ENCODE measurements at places on chromosomes 6 and 20. TPM values are rescaled to one million over a fixed set of nuclear protein-coding genes. Genes with fewer than 3 reads are reported as not detected.

DNA sequence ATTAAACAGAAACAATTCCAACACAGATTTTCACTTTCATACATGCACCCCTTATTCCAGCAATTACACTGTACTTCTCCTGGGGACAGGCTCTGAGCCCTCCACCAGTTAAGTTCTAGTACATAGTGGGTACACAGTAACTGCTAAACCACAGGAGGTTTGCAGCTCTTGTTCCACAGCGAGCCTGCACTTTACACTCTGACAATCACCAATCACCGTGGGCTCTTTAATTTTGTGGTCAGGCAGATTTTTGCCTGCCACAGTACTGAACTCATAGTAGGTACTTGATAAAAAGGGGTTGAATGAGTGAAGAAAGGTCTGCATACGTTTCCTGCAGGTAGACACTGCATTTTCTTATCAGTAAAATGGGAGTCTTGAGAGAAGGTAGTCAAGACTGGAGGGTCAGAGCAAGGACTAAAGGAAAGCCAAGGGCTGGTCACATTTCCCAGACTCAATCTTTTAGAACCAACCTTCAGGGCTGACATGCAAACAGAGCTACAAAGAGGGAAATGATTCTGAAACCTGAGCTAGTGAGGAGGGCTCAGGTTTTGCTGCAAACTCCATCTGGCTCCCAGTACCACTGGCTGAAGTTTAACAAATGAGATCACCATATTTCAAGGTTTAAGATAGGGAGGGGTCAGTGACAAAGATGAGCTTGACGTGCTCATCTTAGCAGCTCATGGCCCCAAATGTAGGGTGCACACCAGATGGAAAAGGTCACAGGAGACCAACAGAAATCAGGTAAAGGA is 404.6 kb downstream of the BTBD9 start:
- no peak for DNase-seq

The ESR1 gene
- 0.34 TPM for total RNA-seq

DNA sequence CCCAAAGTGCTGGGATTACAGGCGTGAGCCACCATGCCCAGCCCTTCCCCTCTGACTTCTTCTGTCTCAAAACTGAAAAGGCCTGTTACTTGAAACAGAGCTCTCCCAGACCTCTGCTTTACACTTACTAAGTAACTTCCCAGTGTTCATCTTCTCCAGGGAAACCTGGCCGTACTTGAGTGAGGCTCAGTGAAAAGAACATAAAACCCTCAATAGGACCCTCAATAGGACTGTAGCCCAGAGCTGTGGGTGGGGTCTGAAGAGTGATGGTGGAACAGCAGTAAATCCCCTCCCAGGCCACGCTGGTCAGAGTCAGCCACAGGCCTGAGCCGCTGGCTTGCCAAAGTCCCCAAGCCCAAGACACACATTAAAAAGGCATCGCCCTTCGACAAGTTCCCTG is 145.4 kb downstream of the NFATC2 start:
- no peak for DNase-seq

DNA sequence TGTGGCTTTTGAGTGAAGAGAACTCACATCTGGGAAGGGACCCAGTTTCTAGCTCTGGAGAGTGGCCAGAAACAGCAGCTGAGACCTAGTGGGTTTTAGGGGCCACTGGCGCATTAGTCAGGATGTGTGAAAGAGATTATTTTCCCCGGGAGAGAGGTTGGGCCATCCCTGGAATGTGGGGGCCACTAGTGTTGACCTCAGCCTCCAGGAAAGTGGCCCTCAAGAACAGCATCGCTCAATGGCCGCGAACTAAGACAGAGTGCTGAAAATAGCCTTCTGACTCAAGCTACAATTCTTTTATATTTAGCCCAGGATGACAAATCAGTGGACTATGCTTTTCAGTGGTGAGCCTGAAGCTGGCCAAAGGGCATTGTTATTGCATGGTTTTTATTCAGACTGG is 210.4 kb upstream of the RNF24 start:
- DNase-seq: no peak

DNA sequence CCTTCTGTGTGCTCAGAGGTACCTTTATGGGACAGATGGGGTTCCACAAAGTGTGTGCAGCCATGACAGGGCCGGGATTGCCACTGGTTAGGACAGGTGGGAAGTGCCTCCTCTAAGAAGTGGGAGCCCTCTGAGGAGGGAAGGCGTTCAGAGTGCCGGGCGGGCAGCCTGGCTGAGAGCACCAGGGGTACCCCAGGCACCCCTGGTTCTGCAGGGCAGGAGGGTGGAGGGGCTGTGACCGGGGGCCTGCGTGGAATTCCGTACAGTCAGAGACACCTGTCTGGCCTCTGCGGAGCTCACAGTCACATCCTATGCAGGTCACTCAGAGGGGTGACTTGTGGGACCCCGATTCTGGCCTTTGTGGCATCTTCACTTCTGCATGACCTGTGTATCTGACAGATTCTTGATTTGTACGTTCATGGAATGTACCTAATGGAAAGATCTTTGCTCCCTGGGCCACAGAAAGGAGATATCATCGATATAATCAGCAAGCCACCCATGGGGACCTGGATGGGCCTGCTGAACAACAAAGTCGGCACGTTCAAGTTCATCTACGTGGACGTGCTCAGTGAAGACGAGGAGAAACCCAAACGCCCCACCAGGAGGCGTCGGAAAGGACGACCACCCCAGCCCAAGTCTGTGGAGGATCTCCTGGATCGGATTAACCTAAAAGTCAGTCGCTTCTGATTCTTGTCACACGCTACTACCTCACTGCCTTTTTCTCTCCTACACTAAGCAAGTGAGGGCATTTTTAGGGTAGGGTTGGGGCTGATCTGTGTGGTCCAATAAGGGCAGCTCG is 190.9 kb downstream of the SASH1 start:
- DNase-seq: no peak

DNA sequence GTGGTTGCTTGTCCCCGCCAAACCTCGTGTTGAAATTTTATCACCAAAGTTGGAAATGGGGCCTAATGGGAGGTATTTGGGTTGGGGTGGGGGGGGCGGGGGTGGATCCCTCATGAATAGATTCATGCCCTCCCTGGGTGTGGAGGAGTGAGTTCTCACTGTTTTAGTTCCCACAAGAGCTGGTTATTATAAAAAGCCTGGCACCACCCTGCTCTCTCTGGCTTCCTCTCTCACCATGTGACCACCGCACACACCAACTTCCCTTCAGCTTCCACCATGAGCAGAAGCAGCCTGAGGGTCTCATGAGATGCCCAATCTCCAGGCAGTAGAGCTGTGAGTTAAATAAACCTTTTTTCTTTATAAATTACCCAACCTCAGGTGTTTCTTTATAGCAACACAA is 111.3 kb downstream of the PRDM1 start:
- DNase-seq: no peak

The OPN5 gene
- not detected for total RNA-seq

The TTK gene
- total RNA-seq: 22.4 TPM

DNA sequence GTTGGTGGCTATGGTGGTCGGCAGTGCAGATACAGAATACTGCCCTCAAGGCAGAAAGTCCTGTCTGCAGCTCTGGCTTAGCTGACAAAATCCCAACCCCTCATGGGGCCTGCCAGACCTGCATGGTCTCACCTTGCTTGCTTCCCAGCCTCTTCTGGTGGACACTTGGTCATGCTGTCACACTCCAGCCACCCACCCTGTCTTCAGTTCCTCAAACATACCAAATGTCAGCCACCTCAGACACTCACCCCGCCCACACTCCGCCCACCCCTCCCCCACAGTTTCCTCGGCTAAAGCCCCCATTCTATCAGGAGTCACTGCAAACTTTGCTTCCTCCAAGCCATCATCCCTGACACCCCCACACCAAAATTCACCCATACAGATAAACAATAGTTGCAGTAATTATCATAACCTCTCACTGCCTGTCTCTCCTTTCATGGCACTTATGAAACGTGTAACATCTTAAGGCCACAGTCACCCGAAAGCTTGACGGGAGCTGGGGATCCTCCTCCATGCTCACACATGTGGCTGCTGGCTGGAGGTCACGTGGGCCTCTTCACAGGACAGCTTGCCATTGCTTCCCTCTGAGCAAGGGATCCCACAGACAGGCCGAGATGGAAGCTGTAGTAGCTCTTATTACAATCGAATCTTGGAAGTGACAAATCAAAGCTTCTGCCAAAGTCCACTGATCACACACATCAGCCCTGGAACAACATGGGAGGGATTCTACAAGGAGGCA is 202.2 kb downstream of the PTPRT start:
- no peak for DNase-seq

DNA sequence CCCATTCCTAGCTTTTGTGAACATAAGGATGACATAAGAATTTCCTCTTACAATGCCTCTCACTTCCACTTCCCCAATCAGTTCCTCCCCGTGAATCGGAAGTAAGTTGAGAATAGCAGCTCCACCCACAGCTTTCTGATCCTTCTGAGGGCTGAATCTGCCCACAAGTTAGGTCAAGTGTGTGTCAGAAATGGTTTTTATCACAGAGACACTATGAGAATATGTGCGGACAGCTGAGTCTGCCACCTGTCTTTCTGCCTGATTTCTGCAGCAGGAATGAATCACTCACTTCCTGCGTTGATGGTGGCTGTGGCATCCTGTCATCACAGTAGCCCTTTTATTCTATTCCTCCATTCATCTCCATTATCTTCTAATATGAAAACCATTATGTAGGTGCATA is 70.2 kb downstream of the RIN2 start:
- no peak for DNase-seq

DNA sequence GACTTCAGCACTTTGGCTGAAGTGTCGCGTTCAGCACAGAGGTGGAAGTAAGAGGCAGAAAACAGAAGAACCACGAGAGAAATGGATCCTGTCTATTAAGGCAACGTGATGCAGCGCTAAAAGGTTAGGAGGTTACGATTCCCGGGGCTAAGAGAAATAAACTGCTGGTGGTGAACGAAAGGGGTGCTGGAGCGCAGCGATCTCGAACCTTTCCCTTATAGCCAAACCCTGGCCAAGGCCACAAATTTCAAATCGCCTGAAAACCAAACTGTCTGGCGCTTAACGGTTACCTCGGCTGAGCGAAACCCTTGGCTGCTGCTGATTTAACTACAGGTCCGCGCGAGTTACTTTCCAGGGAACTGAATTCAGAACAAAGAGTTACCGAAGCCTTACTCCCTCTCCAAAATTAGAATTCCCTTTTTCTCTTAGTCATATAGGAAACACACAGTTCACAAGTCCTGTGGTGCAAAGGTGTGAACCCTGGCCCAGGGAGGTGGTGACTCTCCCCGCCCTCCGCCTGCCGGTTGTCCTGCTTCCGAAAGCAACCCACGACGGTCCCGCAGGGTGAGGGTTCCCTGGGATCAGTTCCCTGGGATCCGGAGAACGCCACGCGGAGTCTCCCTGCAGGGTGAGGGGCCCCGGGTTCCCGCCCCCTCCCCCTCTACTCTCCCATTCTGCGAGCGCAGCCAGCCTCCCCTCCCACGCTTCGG is 1.3 kb upstream of the SLC35D3 start:
- no peak for DNase-seq

Data from activated T-helper 1 cell treated with anti-CD3 and anti-CD28 coated beads, Interleukin-12 subunit alpha, Interleukin-12 subunit beta, Interleukin-2, Interleukin-4 antibody, amounts not matched to agents 30 ng/mL and 10 ng/mL and 1 ng/mL, durations not matched to agents 14 hours and 24 hours and 36 hours (primary cell).